MCF 10A (cell line): ENCODE measurements at places on chromosomes 1 and 21.
A peak's percentile ranks its signal among the peaks of the same experiment; 100 is the strongest.

GRCh38 chr1:111758373-111758772 lies 2.7 kb downstream of the DDX20 start:
- no peak for DNase-seq

GRCh38 chr1:6805004-6805416 lies 19.8 kb downstream of the CAMTA1 start:
- no peak for DNase-seq

DNA sequence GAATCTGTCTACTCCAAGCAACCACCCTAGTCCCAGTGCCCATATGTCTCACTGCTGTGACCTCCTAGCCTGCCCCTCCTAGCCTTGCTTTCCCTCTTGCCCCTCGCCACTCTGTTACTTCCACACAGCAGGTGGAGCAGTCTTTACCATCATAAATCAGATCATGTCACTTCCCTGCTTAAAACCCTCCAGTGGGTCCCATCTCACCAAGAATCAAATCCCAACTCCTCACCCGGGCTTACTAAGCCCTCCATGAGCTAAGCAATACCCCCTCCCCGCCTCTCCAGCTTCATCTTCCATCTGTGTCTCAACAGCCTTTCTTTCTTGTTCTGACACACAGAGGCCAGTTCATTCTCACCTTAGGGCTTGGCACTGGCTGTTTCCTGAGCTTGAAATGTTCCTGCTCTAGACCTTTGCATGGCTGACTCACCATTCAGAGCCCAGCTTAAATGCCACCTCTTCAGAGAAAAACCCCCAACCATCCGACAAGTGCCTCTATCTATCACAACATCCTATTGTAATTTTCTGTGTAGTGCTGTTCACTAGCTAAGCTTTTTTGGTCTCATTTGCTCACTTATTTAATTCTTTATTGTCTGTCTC lies 22.3 kb downstream of the KNCN start:
- DNase-seq, result peak; percentile 80

GRCh38 chr1:110770832-110771231 lies 96.1 kb upstream of the KCNA3 start:
- DNase-seq, result no peak

DNA sequence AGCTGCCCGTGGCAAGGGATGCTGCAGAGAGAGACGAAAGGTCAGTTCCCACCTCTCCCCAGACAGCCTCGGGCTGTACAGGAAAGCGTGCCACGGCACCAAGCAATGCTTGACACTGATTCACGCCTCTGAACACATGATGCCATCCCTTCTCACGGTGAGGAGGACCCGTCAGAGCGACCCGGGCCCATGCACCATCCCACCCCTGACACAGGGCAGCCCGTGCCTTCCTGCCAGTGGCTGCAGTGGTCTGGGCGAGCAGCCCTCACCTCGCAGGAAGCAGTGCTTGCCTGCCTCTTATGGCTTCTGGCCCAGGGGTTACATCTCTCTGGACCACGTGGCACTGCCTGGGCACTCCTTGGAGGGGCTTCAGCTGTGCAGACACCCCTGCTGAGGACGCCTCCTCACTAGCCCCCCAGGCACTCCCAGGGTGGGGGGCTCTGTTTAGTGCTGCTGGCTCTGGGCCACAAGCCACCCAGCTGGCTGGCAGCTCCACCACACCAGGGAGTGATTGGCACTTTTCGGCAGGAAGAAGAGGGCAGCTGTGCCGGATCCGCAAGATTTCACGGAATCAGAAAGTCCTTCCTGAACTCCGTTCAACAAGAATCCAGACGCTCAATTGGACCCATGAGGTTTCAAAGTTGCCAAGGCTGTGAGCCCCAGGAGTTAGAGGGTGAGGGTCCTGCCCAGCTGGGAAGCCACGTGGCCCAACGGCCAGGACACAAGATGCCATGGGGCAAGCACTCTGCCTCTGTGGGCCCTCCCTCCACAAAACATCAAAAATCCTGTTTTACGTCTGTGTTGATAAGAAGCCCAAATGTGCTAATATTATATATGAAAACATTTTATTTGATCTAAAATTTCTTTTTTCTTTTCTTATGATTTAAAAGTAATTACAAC lies 34.8 kb upstream of the SLC19A1 start:
- DNase-seq, result no peak

GRCh38 chr1:209652873-209653401 lies 712 bp upstream of the LAMB3 start:
- DNase-seq, result peak; percentile 100

GRCh38 chr1:226023735-226024134 lies 24.6 kb upstream of the SDE2 start:
- DNase-seq, result no peak

DNA sequence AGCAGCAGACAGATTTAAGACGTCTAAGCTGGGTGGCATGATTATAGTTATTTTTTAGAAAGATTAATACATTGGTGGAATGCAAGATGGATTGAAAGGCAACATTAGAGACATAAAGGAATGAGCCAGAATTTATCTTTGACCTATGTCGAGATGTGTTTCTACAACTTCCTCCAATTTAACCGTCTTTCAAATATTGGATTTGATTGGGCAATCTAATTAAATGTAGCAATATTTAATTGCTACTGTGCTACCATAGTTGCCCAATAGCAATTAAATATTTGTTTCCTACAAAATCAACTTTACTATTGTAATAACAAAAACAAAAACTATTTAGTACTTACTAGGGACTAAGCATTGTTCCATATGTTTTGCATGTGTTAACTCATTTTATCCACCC lies 30.4 kb upstream of the CYP4A22 start:
- DNase-seq, result no peak

DNA sequence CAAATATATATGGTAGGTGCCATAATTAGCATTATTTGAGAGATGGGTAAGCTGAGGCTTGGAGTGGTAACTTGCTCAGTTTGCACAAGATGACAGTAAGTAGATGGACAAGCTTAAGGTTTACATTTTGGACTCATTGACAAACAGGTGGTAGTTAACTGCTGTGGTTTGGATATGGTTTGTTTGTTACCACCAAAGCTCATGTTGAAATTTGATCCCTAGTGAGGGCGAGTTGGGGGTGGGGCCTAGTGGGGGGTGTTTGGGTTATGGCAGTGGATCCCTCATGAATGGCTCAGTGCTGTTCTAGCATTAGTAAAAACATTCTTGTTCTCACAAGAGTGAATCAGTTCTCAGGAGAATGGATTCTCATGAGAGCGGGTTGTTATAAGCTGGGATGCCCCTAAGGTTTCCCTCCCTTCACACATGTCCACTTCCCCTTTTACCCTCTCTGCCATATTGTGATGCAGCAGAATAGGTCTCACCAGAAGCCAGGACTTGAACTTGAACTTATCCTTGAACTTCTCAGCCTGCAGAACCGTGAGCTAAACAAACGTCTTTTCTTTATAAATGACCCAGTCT lies 6.6 kb upstream of the PRRX1 start:
- DNase-seq, result peak; percentile 14
